ENCODE measurements at places on chromosomes 7 and 10.

- peak; percentile 39 for DNase-seq
Measured at GRCh38 chr10:16612115-16612980, 90.7 kb upstream of the C1QL3 start.

GRCh38 chr7:100485471-100485876, 1.7 kb downstream of the NYAP1 start:
- DNase-seq, result no peak

- no peak for DNase-seq
Measured at GRCh38 chr10:118101501-118101900, 54.8 kb upstream of the RAB11FIP2 start.

DNA sequence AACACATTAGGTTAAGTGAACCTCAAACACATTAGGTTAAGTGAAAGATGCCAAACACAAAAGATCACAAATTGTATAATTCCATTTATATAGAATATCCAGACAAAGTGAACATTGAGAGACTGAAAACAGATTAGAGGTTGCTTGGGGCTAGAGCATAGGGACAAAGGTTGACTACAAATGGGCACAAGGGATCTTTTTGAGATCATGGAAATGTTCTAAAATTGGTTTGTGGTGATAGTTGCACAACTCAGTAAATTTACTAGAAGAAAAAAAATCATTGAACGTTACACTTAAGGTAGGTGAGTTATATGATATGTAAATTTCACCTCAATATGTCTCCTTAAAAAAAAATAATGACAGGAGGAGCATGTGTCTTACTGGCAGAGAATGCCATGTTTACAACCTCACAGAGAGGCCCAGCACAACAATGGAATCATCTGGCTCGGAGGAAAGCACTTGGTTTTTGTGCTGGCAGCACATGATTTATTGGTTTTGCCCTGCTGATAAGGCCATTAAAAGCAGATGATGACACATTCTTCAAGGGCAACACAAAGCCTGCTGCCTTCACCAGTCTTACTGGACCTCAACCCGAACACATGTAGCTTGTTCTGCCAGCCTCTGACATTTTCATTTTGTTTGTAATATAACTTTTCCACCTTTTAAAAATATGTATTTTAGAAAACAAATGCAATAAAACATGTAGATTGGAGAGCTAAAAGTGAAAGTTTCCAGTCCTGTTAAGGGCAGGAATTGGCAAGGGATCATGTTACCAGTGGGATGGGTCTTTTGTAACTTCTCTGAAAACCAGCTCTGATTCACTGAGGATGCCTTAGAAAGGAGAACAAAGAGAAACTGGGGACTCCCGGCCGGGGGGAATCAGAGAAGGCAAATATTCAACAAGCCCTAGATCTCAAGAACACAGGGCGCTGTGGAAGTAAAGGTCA, 11.9 kb upstream of the LMOD2 start:
- DNase-seq, result peak; percentile 30

DNA sequence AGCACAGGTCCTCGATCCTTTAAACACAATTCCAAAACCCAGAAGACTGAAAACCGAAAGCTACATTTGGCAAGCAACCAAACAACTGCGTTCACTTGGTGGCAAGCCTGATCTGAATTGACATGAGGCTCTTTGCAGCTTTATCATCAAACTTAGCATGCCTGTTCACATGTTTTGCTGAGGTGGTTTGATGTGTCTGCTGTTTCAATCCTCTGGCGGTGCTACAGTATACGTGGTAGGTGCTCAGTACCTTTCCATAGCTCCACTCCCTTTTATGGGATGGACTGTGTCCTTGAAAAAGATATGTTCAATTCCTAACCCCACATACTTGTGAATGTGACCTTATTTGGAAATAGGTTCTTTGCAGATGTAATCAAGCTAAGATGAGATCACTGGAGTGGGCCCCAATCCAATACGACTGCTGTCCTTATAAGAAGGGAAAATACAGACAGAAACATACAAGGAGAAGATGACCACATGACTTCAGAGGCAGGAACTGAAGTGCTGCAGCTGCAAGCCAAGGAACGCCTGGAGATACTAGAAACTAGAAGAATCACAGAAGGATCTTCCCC, 33.4 kb downstream of the CCDC6 start:
- DNase-seq, result no peak

DNA sequence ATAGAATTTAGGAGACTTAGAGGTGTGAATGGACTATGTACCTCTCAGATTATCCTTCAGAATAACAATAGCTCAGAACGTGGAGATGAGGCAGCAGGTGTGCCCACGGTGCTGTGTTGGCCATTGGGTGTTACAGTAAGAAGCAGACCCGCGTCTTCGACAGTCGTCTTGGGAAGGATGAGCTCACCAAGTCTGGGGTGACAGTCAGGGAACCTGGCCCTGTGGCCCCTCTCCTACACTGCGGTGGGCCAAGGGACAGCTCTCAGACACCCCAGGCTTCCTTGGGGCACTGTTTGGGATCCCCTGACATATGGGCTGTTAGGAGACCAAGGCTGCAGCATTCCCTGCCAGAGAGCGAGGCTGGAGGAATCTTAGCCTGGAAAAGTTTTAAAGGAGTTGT, 88.5 kb downstream of the ACTR3B start:
- DNase-seq, result no peak

DNA sequence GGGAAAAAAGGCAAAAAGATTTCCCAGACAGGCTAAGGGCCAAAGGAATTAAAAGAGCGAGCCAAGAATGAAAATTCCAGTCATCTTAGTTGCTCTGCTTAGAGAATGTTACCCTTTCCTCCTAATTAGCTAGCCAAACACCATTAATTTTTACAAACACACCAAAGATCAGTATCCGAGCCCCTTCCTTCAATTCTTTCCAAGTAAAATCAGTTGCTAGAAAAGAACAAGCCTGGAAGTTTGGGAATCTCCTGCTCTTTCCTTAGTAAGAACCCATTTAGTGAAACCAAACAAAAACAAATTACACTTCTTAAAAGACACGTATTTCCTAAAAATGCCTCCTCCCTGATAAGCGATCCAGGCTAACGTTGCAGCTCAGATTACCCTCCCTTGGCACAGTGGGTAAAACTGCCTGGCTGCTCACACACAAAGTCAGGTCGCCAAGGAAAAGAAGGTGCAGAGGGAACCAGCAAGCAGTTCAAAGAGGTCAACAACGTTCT, 57.1 kb upstream of the ABLIM1 start:
- no peak for DNase-seq

- no peak for DNase-seq
Measured at GRCh38 chr7:148609045-148609725, 18.6 kb downstream of the C7orf33 start.

GRCh38 chr10:21501091-21501490, 24.4 kb downstream of the SKIDA1 start:
- DNase-seq, result no peak

DNA sequence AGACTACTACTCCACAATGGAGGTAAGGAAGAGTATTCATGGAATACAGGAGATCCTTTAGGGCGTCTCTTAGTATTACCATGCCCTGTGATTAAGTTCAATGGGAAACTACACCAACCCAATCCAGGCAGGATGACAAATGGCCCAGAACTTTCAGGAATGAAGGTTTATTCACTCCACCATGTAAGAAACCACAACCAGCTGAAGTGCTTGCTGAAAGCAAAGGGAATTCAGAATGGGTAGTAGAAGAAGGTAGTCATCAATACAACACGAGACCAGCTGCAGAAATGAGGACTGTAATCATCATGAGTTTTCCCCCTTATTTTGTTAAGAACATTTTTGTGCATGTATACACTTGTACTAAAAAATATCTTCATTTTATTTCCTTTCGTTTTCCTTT, 76.6 kb downstream of the GPR37 start:
- DNase-seq, result no peak

GRCh38 chr7:2001601-2002442, 230.9 kb downstream of the MAD1L1 start:
- no peak for DNase-seq

DNA sequence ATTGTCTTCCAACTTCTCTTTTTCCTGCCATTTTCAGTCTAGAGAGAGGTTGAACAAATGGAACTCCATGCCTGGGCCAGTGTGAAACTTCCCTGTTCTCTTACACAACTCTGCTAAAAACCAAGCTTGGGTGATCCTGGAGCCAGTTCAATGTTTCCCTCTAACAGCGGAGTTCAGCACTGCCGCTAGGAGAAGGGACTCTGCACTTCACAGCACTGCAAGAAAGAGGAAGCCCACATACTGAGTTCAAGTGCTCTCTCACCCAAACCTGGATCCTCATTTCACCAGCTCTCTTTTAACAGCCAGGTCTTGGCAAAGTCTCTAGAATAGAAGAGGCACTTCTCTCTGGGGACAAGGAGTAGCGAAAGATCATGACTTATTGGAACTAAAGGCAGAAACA, 18.8 kb downstream of the FOXI2 start:
- DNase-seq, result peak; percentile 86

DNA sequence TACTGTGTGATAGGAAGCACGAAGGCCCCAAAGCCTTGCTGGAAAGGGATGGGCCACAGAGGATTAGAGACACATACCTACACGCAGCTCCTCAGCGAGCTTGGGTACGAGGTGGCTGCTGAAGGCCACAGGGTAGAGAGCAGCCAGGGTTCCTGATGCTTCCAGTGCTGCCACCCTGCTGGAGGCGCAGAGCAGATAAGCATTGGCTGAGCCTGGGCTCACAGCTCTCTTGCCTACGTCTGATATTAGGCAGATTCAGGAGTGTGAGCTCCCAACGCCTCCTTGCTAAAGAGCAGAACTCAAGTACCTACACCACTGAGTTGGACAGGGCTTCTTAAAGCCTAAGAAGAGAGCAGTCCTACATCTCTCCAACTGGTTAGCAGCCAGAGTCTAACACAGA, 20.0 kb downstream of the ZDHHC16 start:
- no peak for DNase-seq

GRCh38 chr10:111831058-111831457, 352.5 kb downstream of the GPAM start:
- DNase-seq, result no peak

GRCh38 chr10:283916-284356, 148.7 kb downstream of the ZMYND11 start:
- no peak for DNase-seq

GRCh38 chr10:91317541-91317940, 92.6 kb upstream of the HECTD2 start:
- DNase-seq, result no peak

DNA sequence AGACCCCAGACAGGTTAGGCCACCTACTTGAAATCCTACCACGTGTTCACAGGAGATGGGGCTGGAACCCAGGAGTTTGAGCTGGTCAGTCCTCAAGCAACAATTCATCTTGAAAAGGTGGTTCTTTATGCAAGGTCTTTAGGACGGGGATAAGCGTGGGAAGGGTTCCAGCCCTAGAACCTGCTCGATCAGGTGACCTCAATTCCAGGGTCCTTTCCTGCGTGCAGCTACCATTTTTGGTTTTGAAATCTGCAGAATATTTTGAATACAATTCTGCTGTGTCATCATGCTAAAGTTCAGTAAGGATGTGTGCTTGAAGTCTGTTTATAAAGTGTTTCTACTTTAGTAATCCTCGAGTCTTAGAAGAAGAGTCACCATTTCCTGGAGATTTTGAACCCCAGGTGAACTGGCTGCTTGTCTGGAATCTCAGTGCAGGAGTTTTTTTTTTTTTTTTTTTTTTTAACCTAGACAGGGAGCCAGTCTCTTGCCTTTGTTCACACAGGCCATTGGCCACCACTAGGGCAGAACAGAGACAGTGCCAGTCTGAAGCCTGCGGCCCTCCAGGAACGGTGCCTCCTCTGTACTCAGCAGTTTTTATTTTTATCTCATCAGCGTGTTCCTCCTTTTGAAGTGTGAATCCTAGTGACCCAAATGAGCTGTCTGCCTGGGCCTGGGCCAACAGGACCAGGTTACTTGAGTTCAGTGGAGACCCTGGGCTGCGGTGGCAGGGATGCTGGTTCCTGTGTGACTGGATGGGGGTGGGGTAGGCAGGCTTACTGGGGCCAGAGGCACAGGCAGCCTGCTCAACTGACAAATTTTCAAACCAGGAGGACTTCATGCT, 54.6 kb downstream of the EEPD1 start:
- DNase-seq, result peak; percentile 74

- DNase-seq, result no peak
Measured at GRCh38 chr10:67695555-67695954, 440 bp downstream of the CTNNA3 start.

DNA sequence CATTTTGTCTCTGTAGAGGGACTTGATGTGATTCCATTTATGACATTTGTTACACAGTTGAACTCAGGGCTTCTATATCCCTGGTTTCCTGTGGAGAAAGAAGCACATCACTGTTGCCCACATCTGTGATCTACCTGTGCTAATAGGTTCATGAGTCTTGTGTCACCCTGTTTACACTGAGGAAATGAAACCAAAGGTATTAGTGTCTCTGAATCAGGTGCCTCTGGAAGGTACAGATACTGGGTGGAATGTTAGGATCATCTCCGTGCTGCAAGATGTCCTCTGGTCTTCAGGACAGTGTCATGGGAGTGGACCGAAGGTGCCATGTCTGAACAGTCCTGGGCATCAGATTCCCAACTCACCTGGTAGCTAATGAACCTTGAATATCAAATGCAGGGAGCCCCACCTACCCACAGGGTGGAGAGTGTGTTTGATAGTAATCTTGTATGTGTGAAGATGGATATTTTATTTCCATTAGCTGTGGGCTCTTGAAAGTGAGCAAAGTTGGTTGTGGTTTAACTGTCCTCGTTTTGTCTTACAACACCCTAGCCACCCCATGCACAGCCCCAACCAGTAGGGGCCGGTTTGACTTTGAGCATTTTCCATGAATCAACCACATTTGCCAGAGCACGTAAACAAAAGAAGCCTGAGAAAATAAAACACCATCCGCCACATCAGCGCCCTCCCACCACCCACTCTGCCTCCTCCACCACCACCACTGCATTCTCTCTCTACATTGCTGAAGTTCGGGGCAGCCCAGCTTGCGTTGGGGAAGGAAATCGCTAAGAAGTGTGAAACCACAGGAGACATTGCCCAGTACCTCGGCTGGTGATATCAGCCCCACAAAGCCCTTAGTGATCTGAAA, 40.7 kb downstream of the TARP start:
- peak; percentile 97 for DNase-seq

GRCh38 chr10:34826221-34826620, 11.1 kb upstream of the PARD3 start:
- DNase-seq, result no peak

GRCh38 chr7:156532016-156532602, 108.5 kb upstream of the RNF32 start:
- no peak for DNase-seq

- no peak for DNase-seq
Measured at GRCh38 chr7:121916211-121916610, 43.2 kb downstream of the PTPRZ1 start.

DNA sequence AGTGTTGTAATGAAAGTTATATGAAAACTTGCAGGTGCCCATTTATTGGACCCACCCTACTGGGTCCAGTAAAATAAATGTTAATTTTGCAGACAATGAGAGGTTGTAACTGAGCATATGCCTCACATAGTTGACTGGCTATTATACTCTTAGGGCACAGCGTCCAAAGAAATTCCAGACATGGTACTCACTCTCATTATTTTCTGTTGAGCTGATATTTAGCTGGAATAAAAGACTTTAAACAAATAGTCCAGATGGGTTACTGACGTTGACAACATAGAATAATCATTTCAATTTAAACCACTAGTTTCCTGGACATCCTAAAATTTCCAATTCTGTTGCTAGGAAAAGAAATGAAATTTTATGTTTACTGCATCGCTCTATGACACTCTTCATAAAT, 174.5 kb downstream of the ZNF365 start:
- no peak for DNase-seq

Data from Kasumi-1 (cell line).